Common myeloid progenitor, CD34-positive (primary cell): ENCODE measurements at places on chromosomes 6 and 20.

GRCh38 chr6:73088138-73088813 is 137.0 kb downstream of the KHDC1L start:
- no peaks in the 10 kb centered on the region for H3K36me3 ChIP-seq
- H3K27me3 ChIP-seq, result no peaks in the 10 kb centered on the region
- no peak for DNase-seq

DNA sequence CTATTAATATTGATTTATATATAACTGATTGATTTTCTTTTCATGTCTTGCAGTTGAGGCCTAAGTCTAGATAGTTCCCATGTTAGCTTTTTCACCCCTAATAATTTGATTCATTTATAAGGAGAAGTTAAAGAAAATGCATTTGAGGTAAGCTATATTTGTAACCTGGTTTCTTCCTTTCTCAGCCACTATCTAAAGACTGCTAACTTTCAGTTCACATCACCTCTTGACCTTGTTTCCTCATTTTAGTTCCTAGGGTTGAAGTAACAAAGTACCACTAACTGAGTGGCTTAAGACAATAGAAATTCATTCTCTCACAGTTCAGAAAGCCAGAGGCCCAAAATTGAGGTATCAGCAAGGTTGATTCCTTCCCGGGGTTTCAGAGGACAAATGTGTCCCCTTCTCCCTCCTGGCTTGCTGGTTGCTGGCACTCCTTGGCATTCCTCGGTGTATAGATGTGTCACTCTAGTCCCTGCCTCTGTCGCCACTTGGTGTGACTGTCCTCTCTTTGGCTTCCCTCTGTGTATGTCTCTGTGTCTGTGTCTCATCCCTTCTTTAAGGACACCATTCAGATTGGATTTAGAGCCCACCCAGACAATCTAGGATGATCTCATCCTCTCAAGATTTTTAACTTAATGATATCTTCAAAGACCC is 55.9 kb upstream of the C20orf144 start:
- H3K36me3 ChIP-seq, result peaks cover 9% of the 10 kb centered on the region
- no peaks in the 10 kb centered on the region for H3K27me3 ChIP-seq
- no peak overlapping the region for H3K27ac ChIP-seq
- no peaks in the 10 kb centered on the region for H3K4me1 ChIP-seq

- no peak overlapping the region for H3K4me3 ChIP-seq
- H3K4me1 ChIP-seq, result peaks cover 4% of the 10 kb centered on the region
- no peaks in the 10 kb centered on the region for H3K27me3 ChIP-seq
- no peaks in the 10 kb centered on the region for H3K36me3 ChIP-seq
- H3K27ac ChIP-seq, result no peak overlapping the region
Observed at GRCh38 chr6:68726337-68726736, 91.3 kb downstream of the ADGRB3 start.

DNA sequence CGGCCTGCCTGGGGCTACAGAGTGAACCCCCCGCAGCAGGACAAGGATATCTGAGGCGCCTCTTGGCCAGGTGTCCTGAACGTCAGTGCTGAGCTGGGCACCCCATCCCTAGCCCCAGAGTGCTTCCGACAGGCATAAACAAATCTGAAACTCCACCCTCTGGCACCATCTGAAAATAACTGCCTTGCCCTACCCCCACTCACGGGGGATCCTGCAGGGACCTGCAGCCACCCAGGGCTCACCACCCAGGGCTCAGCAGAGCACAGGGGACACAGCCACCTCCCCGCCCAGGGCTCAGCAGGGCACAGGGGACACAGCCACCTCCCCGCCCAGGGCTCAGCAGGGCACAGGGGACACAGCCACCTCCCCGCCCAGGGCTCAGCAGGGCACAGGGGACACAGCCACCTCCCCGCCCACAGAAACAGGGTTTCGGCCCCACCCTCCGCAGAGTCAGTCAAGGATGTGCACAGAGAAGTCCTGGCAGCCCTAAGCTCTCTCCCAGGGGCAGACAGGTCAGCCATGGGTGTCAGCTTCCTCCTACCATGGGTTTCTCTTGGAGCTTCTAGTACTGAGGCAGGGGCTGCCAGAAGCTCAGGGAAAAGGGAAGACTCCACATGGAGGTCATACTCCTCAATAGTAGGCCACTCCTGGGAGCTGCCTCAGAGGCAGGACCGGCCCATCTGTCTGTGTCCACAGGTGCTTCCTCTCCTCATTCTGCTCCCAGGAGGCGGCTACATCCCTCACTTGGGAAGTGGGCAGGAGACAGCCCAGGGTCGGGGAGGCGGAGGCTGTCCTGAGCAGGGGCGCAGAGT is 4.6 kb downstream of the UCKL1 start:
- H3K36me3 ChIP-seq, result peaks cover 22% of the 10 kb centered on the region
- peaks cover 46% of the 10 kb centered on the region for H3K4me1 ChIP-seq
- no peak overlapping the region for H3K4me3 ChIP-seq
- H3K27ac ChIP-seq, result no peak overlapping the region
- no peaks in the 10 kb centered on the region for H3K27me3 ChIP-seq

GRCh38 chr6:101545191-101545590 is 151.7 kb downstream of the GRIK2 start:
- H3K27me3 ChIP-seq, result no peaks in the 10 kb centered on the region
- H3K4me1 ChIP-seq, result no peaks in the 10 kb centered on the region
- DNase-seq, result no peak
- H3K4me3 ChIP-seq, result no peak overlapping the region

DNA sequence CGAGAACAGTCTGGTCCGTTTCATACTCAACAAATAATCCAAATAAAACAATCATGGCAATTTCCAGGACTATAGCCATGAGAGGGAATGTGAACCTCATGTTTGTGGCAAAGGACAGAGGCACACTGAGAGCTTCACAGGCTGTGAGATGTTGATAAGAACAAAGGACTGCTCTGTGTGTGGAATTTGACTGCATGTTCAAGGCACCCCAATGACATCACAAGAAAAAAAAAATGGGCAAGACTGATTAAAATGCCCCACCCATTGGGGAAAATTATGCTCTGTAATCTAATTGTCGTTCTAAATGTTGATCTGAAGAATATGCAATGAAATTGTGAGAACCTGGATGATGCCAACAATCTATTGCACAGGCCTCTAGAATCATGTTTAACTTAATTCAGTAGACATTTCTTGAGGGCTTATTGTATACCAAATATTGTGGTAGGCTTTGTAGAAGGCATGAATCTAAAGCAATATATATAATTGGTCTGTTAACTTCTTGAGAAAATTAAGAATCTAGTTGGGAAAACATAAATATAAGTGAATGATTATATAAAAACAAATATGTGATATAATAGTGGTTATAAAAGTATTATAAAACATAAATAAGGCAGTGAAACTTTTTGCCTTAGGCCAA is at the start of gene RHAG:
Gene RHAG (minus strand): TSS at position 127 of the 637 bp plus-strand sequence. CDS start 27 bp downstream, at position 100.
- H3K27me3 ChIP-seq, result no peaks in the 10 kb centered on the region
- H3K4me1 ChIP-seq, result no peaks in the 10 kb centered on the region
- H3K36me3 ChIP-seq, result no peaks in the 10 kb centered on the region
- no peak within 1 kb of the TSS for H3K4me3 ChIP-seq

DNA sequence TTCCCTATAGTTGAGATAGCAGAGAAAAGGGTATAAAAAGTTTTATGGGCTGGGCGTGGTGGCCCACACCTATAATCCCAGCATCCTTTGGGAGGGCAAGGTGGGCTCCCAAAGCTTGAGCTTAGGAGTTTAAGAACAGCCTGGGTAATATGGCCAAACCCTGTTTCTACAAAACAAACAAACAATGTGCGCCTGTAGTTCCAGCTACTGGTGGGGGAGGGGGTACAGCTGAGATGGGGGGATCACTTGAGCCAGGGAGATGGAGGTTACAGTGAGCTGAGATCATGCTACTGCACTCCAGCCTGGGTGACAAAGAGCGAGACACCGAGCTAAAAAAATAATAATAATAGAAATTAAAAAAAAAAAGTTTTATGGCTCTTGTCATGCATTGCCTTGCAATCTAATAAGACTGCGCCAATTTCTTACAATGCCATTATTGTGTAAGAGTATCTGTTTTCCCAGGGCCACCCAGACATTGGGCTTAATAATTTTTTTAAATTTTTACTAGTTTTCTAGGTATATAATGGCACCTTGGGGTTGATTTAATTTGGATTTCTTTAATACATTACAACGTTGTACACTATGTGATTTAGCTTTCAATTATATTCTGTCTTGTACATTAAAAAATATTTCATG is 3.9 kb downstream of the ACSS2 start:
- DNase-seq, result no peak
- no peak overlapping the region for H3K4me3 ChIP-seq
- H3K36me3 ChIP-seq, result peaks cover 11% of the 10 kb centered on the region
- peaks cover 11% of the 10 kb centered on the region for H3K4me1 ChIP-seq
- H3K27ac ChIP-seq, result no peak overlapping the region

DNA sequence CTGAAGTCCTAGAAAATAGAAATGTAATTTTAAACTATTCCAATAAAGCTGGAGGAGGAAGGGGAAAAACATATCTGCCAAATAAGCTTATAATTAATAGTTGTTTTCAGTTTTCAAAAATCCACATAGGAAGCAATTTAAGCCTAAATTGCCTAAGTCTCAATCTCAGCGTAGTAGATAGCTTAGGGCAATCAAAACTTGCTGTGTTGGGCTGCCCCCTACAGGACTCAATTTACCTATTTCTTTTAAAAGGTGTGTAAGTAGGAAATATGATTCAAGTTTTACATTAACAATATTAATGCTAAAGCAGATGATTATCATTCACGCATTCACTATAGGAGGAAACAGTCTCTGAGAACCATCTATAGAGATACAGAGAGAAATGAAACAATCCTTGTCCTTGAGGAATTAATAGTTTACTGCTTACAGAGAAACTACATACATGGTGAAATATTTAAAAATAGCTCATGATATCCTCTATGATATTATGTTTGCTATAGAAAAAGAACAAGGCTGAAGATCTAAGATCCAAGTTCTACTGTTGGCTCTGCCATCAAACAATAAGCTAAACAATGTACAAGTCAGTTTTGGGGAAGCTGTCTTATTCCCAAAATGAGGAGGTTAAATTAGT is 102.1 kb downstream of the ATG5 start:
- H3K4me3 ChIP-seq, result no peak overlapping the region
- H3K27me3 ChIP-seq, result no peaks in the 10 kb centered on the region
- no peaks in the 10 kb centered on the region for H3K4me1 ChIP-seq
- H3K27ac ChIP-seq, result no peak overlapping the region
- peak; percentile 81 for DNase-seq

DNA sequence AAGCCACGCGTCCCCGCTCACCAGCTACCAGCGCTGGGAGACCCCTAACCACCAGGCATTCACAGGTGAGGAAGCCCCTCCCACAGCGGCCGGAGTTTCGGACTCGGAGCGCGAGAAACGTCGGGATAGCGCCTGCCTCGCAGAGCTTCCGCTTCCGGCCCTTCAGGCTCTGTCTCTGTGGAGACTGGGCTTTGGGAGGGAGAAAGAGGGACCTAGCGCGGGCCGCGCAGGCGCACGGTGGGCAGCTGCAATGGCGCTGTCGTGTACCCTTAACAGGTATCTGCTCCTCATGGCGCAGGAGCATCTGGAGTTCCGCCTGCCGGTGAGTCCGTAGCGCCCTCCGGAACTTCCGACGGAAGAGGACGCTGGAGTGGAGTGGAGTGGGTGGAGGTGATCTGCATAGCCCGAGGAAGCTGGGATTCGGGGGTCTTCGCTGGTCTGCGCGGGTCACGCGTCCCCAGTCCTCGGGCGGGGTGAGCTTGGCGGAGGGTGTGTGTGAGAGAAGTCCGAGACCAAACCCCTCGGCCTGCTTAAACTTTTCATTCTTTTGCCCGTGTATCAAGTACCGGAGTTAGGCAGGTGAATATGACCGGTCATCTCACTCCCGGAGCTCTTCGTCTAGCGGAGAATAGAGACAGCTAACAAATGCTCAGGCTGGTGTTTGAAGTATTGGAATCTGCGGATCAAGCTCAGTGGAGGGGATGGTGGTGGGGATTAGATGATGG is at the start of gene TRMT11:
Gene TRMT11 (plus strand): TSS at position 240 of the 725 bp plus-strand sequence. CDS start 11 bp downstream, at position 251.
- peak within 1 kb of the TSS; percentile 76 for H3K27ac ChIP-seq
- peak within 1 kb of the TSS; percentile 98 for H3K4me3 ChIP-seq
- H3K27me3 ChIP-seq, result no peaks in the 10 kb centered on the region
- no peaks in the 10 kb centered on the region for H3K4me1 ChIP-seq
- peaks cover 5% of the 10 kb centered on the region for H3K36me3 ChIP-seq

GRCh38 chr20:41956338-41957074 is 338.3 kb upstream of the CHD6 start:
- H3K27ac ChIP-seq, result no peak overlapping the region
- no peaks in the 10 kb centered on the region for H3K36me3 ChIP-seq
- H3K4me1 ChIP-seq, result no peaks in the 10 kb centered on the region
- peak; percentile 6 for DNase-seq

- no peaks in the 10 kb centered on the region for H3K4me1 ChIP-seq
- no peak overlapping the region for H3K27ac ChIP-seq
- no peak overlapping the region for H3K4me3 ChIP-seq
- no peaks in the 10 kb centered on the region for H3K36me3 ChIP-seq
Observed at GRCh38 chr6:161439093-161439492, 165.2 kb upstream of the AGPAT4 start.

- no peak overlapping the region for H3K4me3 ChIP-seq
- H3K27me3 ChIP-seq, result no peaks in the 10 kb centered on the region
- H3K4me1 ChIP-seq, result peaks cover 21% of the 10 kb centered on the region
- no peak for DNase-seq
- H3K27ac ChIP-seq, result no peak overlapping the region
Observed at GRCh38 chr20:3313683-3314065, 74.7 kb upstream of the SLC4A11 start.

DNA sequence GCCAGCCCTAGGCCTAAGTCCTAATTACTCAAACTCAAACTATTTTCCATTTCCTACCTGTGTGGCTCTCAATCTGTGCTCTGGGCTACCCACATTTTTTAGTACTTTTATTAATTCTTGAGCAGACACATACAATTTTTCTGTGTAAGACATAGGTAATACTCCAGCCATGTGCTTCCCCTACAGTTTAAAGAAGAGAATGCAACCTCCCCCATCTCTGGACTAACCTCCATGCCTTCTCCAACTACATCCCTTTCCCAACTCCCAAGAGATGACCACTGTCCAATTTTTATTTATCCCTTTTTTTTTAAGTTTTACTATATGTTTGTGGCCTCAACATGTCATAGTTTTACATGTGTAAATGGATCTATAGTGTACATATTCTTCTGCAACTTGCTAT is 5.8 kb downstream of the HMGN4 start:
- DNase-seq, result no peak
- no peaks in the 10 kb centered on the region for H3K4me1 ChIP-seq
- peaks cover 8% of the 10 kb centered on the region for H3K36me3 ChIP-seq
- no peak overlapping the region for H3K4me3 ChIP-seq
- no peaks in the 10 kb centered on the region for H3K27me3 ChIP-seq

- H3K36me3 ChIP-seq, result no peaks in the 10 kb centered on the region
- no peaks in the 10 kb centered on the region for H3K27me3 ChIP-seq
- H3K4me3 ChIP-seq, result no peak overlapping the region
- no peak for DNase-seq
Observed at GRCh38 chr20:24048024-24048611, 59.5 kb upstream of the GGTLC1 start.

DNA sequence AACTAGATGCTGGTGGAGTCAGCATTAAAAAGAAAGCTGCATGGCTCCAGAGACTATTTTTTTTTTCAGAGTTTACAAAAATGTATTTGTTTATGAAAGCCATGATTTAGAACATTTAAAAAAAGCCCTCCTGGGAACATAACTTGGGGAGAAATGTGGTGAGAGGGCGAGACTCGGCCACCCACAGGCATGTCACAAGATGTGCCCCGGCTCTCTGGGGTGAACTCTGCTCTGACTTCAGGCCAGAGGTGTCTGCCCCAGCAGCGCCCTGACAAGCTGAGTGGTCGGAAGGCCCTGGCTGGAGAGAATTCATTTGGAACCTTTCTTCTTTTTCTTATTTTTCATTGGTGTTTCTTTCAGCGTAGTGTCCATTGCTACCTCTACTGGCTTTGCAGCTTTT is 21.7 kb upstream of the RFPL4B start:
- DNase-seq, result no peak
- H3K4me1 ChIP-seq, result peaks cover 4% of the 10 kb centered on the region
- H3K27me3 ChIP-seq, result no peaks in the 10 kb centered on the region

- peaks cover 31% of the 10 kb centered on the region for H3K4me1 ChIP-seq
- H3K27ac ChIP-seq, result peak overlapping the region; percentile 76
- H3K27me3 ChIP-seq, result no peaks in the 10 kb centered on the region
- no peaks in the 10 kb centered on the region for H3K36me3 ChIP-seq
Observed at GRCh38 chr20:49676581-49677291, 36.9 kb downstream of the B4GALT5 start.
